ENCODE measurements at places on chromosomes 13 and 19. TPM values are rescaled to one million over a fixed set of nuclear protein-coding genes. Genes with fewer than 3 reads are reported as not detected.

CCNA1 gene
- 0.05 TPM for total RNA-seq

ZNF681 gene
- total RNA-seq = 3.1 TPM

NR2F6 gene
- total RNA-seq = 35.5 TPM

TMEM86B gene
- total RNA-seq = 1.2 TPM

PGLYRP2 gene
- 0.17 TPM for total RNA-seq

DNA sequence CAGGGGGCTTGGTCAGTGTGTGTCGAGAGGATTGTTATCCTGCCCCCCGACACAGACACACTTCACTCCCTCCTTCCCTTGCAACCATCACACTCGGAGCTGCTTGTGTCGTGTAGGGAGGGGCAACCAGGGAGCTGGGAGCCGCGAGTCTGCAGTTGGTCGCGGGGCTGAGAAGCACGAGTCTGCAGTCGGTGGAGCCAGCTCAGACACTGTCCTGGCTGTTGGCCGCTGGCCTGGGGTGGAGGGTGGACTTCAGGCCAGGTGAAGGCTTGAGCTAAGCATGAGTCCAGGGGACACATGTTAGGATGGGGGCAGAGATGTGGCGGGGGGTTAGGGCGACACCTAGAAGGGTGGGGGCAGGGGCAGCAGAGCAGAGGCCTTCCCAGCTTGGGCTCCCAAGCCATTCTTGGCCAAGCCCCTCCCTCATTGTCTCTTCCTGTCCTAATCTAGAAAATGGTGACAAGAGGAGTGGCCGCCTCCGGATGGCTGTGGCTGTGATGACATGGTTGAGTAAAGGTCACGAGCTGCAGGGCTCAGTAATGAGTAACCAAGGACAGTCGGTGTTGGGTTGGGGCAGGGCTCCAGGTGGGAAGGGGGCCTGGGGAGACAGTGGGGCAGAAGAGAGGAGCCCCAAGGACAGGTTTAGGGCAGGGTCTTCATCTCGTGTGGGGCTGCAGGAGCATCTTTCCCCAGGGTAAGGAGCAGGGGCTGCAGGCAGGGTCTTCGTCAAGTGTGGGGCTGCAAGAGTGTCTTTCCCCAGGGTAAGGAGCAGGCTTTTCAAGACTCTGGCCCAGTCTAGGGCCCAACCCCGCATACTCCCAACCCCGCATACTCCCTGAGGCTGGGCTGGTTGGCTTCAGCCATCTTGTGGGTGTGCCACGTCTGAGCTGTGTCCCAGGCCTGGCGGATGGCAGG lies 8.6 kb downstream of the PPP5C start:
- DNase-seq = no peak

GRCh38 chr13:51825165-51825592 lies 19.8 kb downstream of the TMEM272 start:
- no peak for DNase-seq

GRCh38 chr13:34748073-34748472 lies 194.0 kb upstream of the NBEA start:
- DNase-seq = peak; percentile 79

DNA sequence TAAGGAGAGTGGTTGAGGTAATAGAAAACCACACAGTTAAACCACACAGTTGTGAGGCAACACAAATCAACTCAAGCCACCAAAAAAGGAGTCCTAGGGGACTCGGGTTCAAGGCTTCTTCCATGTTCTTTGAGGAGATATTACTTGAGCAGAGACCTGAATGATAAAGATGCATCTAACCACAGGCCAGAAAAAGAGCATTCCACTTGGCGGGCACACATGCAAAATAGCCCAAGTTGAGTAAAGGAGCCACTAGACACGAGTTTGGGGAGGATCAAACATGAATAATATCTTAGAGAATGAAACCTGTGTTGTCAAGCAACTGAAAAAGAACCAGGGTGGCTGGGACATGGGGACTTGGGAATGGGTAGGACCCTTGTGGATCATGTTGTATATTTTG lies 30.2 kb downstream of the NLRP4 start:
- no peak for DNase-seq

GRCh38 chr13:97445522-97446187 lies 11.7 kb downstream of the RAP2A start:
- no peak for DNase-seq

- DNase-seq = peak; percentile 33
Observed at GRCh38 chr13:32135056-32135390, 103.4 kb downstream of the FRY start.

DNA sequence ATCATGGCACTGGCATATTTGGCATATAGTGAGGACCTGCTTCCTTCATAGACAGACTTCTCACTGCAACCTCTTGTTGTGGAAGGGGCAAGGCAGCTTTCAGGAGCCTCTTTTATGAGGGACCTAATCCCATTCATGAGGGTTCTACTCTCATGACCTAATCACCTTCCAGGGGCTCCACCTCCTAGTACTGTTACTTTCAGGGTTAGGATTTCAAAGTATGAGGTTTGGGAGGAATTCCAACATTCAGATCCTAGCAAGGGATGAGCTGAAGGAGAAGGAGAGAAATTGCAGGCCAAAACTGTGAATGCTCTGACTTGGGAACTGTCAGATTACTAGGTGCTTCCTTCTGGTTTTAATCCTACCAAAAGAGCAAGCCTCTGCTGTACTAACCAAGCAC lies 87.8 kb downstream of the LMO7 start:
- DNase-seq = no peak

DNA sequence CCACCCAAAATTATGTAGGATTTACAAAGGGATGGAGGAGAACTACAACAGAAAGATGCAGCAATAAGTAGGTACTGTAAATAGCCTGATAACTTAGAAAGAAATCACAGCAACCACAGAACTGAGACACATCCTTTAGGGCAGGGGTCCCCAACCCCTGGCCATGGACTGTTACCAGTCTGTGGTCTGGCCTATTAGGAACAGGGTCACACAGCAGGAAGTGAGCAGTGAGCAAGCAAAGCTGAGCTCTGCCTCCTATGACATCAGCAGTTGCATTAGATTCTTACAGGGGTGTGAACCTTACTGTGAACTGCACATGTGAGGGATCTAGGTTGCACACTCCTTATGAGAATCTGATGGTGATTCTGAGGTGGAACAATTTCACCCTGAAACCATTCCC lies 997.6 kb downstream of the DIAPH3 start:
- DNase-seq = no peak

Measured in M059J (cell line).